NCI-H526 (cell line): ENCODE measurements at places on chromosomes 4 and X.

DNA sequence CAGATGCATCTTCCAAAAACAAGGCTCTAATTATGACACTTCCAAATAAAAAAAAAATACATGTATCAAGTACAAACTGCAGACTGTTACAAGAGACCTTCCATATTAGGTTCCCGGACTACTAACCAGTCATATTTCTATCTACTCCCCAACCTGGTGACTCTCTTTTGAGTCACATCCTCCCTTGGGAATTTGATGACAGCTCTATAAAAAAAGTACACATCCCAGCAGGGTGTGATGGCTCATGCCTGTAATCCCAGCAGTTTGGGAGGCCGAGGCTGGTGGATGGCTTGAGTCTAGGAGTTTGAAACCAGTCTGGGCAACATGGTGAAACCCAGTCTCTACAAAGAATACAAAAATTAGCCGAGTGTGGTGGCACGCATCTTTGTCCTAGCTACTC lies 14.9 kb downstream of the RPGR start:
- DNase-seq: no peak

DNA sequence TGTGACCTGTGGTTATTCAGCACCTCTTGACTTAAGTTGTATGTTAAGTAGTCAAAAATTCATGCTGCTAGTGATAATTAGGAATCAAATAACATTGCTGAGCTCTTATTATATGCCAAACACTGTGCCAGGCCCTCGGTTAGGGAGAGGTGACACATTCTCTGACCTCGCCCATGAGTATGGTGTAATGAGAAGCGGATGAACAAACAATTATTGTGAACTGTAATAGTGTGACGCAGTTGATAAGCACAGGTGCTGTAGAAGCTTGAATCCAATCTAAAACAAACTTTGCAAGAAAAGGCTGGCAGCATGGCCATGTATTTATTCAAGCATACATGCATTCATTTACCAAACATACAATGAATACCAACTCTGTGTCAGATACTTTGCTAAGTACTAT lies 303.5 kb upstream of the HS3ST1 start:
- no peak for DNase-seq

DNA sequence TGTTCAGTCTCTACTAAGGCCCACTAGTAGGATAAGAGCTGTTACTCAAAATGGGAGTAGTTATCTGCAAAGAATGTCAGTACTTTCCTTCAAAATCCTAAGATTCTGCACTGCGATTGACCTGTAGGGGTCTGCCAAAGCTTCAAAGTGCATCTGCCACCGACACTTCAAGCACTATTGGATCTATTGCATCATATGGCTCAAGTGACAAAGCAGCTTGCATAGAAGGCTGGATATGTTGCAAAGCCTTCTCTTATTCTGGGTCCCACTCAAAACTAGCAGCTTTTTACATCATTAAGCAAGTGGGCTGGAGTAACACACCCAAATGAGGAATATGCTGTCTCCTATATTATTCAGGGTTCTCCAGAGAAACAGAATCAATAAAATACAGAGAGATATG lies 115.4 kb upstream of the EMCN start:
- no peak for DNase-seq

DNA sequence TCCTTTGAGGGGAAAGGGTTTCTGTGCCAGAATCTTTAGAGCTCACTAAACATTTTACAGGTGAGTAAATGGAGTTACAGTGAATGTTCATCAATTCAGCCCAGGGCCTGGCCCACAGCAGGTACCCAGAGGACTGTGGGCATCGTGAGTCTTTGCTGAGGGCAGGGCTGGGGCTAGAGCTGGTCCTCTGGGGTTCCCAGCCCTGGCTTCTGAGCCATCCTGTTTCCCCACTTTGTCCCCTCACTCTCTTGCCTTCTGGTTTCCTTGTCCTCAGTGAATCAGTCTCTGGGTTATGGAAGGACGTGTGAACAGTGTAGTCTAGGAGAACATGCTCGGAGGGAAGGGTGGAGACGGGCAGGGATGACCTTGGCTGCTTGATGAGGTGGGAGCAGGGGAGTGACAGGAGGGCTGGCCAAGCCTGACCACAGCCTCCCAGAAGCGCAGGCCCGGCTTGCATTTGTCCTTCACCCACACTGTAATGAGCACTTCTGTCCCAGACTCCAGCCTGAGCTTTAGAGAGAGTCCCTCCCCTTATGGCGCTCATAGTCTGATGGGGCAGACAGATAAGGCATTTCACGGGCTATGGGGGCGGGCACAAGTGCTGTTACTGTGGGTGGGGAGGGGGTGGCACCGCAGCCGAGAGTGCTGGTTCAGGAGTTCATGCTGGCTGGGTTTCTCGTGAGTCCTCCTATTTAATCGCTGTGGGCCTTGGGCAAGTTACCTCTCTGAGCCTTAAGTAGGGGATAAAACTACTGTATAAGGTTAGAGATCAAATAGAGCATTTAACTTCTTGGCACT lies 17.3 kb downstream of the TBC1D14 start:
- DNase-seq: no peak

DNA sequence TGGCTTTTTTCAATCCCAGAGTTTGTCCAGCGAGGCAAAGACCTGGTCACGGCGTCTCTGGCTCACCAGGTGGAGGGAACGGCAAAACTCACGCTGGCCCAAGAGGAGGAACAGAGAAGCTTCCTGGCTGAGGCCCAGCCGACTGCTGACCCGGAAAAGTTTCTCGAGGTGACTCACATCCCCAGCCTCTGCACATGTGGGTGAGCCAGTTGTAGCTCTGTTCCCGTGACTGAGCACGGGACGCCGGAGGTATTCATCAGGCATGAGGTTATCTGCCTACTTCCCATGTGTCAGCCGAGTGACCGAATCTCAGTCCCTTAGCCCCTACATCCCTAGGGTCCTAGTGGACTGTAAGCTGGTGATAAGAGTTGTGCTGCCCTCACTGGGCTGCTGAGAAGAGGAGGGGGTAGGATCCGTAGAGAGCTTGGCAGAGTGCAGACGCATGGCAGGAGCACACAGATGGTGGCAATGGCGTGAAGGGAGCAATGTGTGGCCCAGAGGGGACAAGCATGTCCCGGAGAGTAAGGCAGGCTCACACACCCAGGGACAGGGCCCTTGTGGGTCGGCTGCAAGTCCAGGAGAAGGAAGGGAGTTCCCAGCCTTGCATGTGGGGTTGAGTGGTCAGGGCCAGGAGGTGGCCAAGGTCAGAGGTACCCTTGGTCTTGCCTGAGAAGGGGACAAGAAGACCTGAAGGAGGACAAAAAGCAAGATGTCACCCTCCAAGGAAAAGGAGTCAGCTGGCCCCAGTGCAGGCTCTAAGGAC lies 42.9 kb downstream of the EVC start:
- no peak for DNase-seq

DNA sequence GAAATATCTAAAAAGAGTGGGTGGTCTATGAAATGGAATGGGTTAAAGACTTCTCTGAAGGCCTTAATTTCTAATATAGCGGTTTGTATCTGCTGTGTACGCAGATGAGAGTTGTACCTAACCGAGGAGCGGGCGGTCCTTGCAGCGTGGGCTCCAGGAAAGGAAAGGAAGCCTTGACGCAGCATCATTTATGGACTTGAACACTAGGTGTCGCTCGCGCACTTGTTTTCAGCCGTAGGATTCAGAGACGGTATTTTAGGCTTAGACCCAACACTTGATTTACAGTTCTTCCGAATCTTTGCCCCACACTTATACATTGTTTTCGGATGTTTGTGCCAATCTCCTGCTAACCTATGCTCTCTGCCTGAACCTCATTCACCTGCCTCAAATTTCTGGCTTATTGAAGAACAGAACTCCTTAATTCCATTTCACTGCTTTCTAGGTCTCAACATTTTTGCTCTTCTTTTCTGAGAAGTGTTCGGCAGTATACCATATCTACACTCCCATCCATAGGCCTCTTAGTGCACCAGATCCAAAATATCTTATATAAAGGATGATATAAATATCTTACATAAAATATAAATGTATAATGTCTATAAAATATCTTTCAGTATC lies 48.9 kb upstream of the AADAT start:
- DNase-seq: peak; percentile 32

GRCh38 chr4:88967883-88968331 lies 89.1 kb downstream of the FAM13A start:
- DNase-seq: no peak

GRCh38 chrX:124506066-124506465 lies 159.7 kb downstream of the SH2D1A start:
- no peak for DNase-seq

- DNase-seq: no peak
These were observed 356.0 kb downstream of the PPARGC1A start for GRCh38 chr4:23533859-23534258.

DNA sequence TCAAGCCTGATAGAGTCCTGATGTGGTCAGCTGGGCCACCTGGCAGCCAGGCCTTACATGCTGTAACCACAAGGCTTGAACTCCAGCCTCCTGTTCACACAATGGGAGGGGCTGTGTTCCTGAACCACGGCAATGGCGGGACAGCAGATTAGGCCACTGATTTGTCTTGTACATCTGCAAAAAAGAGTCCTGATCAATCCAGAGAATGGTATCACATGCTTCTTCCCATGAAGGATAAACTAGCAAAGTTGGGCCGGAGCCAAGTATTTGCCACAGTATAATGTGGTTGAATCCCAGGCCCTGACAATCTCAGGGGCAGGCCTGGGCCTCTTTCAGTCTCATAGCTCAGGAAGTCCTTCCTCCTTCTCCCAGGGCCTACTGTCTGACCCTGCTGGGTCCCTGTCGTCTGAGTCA lies 2182.5 kb upstream of the AGA start:
- no peak for DNase-seq

DNA sequence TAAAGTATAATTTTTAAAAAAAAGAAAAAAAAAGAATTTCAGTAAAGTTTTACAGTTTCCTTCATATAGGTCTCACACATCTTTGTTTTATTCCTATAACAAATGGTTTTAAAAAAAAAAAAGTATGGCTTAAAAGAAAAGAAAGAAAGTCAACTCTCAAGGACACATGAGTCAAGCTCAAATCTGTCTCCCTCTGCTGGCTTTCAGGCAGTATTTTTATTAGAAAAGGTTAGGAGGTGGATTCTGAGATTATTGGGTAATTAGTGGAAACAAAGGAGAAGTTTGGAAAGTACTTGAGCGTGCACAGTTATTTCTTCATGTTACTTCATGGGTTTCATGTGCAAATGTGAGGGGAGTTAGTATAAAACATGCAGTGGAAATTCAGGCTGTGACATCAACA lies 36.6 kb upstream of the BTC start:
- no peak for DNase-seq

DNA sequence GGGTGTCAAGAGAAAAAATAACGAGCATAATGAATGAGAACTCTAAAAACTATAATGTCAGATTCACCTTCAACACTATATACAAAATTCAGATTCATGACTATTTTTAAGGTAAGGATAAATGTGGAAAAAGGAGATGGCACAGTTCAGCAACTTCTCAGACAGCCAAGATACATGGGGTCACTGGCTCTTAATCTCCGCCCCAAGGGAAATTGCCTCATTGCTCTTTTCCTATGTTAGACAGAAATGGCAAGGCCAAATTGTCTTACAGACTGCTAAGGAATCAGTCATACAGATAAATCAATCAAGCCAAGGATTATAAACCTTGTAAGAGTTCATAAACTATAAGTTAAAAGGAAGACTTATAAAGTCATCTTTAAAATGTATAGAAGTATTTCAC lies 183.4 kb downstream of the OPHN1 start:
- no peak for DNase-seq

GRCh38 chr4:54764476-54764875 lies 106.7 kb downstream of the KIT start:
- no peak for DNase-seq

GRCh38 chr4:79676705-79677104 lies 268.7 kb upstream of the GK2 start:
- DNase-seq: no peak

- no peak for DNase-seq
These were observed 2.7 kb downstream of the PCDH10 start for GRCh38 chr4:133151691-133152329.

- DNase-seq: no peak
These were observed 971.6 kb upstream of the INTU start for GRCh38 chr4:126661194-126661593.

DNA sequence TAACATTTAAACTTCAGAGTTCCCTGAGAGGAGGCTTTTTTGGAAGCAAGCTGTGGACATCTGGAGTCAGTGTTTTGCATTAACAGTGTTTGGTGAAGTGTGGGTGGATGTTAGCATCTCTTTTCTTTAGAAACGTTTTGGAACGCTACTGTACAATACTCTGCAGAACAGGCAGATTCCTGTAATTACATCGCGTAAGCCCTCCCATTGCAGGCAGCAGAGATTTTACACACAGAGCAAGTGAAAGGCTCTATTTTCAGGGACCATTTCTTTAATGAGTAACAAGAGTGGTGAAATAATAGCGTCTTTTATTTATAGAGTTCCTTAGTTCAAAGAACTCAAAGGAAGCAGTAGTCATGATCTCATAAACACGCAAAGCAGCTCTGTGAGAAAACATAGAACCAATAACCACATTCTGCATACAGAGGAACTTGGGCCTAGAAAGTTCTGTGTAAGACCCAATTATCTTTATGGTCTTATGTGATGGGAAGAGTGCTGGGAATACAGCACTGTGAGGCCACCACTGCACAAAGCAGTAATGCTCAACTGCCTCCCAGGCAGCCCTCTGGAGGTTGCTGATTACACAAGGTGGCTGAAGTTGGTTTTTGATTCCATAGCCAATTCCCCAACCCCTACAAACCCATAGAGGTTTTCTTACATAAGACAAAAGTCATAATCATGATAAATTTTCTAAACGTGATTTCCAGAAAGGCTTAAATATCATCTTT lies 298.7 kb upstream of the EPHA5 start:
- DNase-seq: no peak

DNA sequence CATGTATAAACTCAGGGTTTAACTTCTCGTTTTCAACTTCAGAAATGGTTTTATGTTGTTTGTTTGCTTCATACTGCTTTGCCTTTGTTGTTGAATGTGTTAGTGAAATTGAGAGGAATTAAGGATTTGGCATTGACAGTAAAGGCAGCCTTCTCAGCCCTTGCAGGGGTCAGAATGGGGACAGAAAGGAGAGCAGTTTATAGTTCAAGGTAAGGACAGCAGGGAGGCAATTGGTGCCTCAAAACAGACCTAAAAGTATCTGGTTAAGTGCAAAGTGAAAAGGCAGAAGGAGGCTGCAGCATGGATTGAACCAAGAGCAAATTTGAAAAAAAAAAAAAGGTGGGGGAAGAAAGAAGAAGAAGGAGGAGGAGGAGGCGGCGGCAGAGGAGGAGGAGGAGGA lies 835.0 kb upstream of the ADGRL3 start:
- DNase-seq: no peak

- no peak for DNase-seq
These were observed 320.6 kb downstream of the ARHGAP10 start for GRCh38 chr4:148052448-148052847.

DNA sequence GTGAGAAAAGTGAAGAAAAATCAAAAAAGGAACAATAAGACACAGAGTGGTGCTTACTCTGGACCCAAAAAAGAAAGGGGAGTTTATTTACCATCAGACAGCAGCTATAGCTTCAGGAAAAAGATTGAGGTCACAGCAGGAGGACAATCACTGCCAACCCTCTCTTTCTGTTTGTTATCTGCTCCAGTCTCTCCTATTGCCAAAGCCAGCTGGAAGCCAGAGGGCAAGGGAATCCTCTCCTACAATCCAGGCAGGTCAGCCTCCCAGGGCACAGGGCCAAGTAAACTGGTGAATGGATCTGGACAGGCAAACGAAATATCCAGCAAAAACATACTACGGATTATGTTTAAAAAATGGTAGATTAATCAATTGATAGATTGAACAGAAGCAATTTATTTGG lies 306.9 kb upstream of the SLIT2 start:
- DNase-seq: no peak

GRCh38 chr4:180850318-180850940 lies 1392.8 kb upstream of the TENM3 start:
- no peak for DNase-seq
